A549 treated with ZK216348 at 1 μM for 4 hours (cell line): ENCODE measurements at places on chromosomes 12 and 14. TPM values are rescaled to one million over a fixed set of nuclear protein-coding genes. Genes with fewer than 3 reads are reported as not detected.

NCOR2 gene
- total RNA-seq, result 129 to 271 TPM (median 234 TPM) in 5 replicates

SERPINA9 gene
- not detected in 5 replicates for total RNA-seq

RPGRIP1 gene
- 0.16 to 0.74 TPM (median 0.37 TPM) in 4 of 5 replicates, not detected in the other for total RNA-seq

TSPAN8 gene
- 0.21 to 0.69 TPM (median 0.45 TPM) in 4 of 5 replicates, not detected in the other for total RNA-seq

TAS2R42 gene
- not detected in 5 replicates for total RNA-seq

PIWIL1 gene
- total RNA-seq, result not detected in 5 replicates

DIO2 gene
- 3.5 to 4.2 TPM (median 3.8 TPM) in 5 replicates for total RNA-seq

MARK3 gene
- 55.5 to 73.3 TPM (median 57.5 TPM) in 5 replicates for total RNA-seq

GPR135 gene
- total RNA-seq, result 0.70 to 1.0 TPM (median 1.0 TPM) in 5 replicates

INHBE gene
- total RNA-seq, result 0.07 to 0.11 TPM in 2 of 5 replicates, not detected in the others

CISTR gene
- total RNA-seq, result not detected in 5 replicates

RAD9B gene
- 0.13 to 0.71 TPM (median 0.27 TPM) in 5 replicates for total RNA-seq

CAPZA3 gene
- not detected in 5 replicates for total RNA-seq

REP15 gene
- 0.45 to 0.64 TPM (median 0.55 TPM) in 4 of 5 replicates, not detected in the other for total RNA-seq
